ENCODE measurements at places on chromosomes 11 and 22. TPM values are rescaled to one million over a fixed set of nuclear protein-coding genes. Genes with fewer than 3 reads are reported as not detected.

The GGTLC3 gene
- total RNA-seq = not detected

The MPPED2 gene
- 0.20 TPM for total RNA-seq

The RIMBP3C gene
- not detected for total RNA-seq

The MRGPRF gene
- total RNA-seq = 65.7 TPM

The TMEM45B gene
- not detected for total RNA-seq

The APOBEC3H gene
- not detected for total RNA-seq

The USP2 gene
- total RNA-seq = 0.33 TPM

The MUC15 gene
- total RNA-seq = not detected

The SLC1A2 gene
- 1.9 TPM for total RNA-seq

All from smooth muscle cell of the pulmonary artery (primary cell).